ENCODE measurements at places on chromosomes 11 and 22. TPM values are rescaled to one million over a fixed set of nuclear protein-coding genes. Genes with fewer than 3 reads are reported as not detected.

Gene APOL6
- 22.2 TPM for total RNA-seq

Gene KRTAP5-9
- total RNA-seq: not detected

Gene HBB
- not detected for total RNA-seq

Gene RAG2
- not detected for total RNA-seq

Gene NXPE1
- total RNA-seq: not detected

Gene SPON1
- 0.05 TPM for total RNA-seq

Gene SAMM50
- total RNA-seq: 40.8 TPM

Gene TMEM25
- total RNA-seq: 20.9 TPM

All from M059J (cell line).